T-cell (primary cell): ENCODE measurements at places on chromosomes 6 and 20.

DNA sequence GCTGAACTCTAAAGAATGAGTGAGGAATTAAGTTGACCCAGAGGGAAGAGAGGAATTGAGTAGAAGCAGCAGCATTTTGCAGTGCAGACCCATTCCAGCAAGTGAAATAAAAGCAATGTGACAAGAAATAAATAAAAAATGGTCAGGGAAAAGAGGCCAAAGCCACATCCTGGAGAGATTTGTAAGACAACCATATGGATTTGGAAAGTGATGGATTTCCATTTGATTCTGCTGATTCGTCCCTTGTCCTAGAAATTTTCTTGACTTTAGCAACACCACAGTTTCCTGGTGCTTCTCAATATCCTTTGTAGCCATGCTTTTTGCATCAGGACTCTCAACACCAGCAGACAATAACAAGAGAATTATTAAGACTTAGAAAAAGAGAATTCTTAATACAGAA lies 29.8 kb downstream of the ANKEF1 start:
- DNase-seq = no peak

DNA sequence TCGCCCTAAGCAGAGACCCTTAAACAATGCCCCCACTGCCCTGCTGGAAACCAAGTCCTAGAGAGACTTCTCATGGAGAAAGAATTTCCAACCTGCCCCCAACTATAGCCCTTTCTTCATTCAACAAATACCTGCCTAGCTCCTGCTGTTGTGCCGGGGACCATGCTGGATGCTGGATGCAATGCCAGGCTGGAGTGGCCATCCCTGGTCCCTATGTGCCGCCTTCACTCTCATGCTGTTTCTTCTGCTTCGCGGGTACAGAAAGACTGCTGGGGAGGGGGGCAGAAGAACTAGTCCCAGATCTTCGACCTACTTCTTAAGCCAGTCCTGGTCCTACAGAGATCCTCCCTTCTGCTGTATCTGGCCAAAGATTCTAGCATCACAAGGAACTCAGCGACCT lies 3.4 kb downstream of the MDGA1 start:
- no peak for DNase-seq

DNA sequence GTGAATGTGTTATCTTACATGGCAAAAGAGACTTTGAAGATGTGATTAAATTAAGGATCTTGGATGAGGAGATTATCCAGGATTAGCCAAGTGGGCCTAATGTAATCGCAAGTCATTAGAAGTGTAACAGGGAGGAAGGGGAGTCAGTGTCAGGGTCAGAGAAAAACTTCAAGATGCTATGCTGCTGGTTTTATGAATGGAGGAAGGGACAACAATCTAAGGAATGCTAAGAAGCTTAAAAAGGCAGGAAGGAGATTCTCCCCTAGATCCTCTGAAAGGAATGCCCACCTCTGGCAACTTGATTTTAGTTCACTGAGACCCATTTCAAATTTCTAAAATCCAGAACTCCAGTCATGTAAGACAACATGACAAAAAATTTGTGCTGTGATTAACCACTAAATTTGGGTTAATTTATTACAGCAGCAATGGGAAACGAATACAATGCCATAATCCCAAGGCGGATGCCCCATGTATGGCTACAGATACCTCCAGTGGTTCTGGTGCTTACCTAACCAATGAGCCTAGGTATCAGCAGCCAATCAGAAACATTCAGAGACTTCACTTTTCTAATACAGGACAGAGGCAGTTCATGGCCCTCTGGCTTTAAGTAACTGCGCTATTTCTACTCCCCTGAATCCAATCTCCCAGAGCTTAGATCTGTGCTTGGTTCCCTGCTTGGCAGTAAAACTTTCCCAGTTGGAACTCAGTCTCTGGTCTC lies 3.6 kb upstream of the TAAR8 start:
- no peak for DNase-seq

GRCh38 chr6:29631209-29631810 lies 1.7 kb downstream of the GABBR1 start:
- DNase-seq = no peak

DNA sequence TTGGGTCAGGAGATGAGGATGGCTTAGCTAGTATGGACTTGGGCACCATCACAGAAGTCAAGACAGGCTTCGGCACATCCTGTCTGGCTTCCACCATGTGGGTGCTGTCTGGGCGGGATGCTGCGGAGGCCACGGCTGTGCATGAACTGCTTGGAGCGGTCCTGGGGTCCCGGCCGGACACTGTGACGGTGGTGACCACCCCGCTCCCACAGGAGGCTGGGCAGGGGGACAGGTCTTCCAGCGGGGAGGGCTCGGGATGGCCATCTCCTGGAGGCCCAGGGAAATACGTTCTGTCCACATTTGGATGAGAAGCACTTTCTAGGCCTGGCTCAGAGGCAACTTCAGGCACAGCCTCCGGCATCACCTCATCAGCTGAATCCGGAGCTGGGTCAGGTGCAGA lies 32.1 kb upstream of the TCFL5 start:
- no peak for DNase-seq

DNA sequence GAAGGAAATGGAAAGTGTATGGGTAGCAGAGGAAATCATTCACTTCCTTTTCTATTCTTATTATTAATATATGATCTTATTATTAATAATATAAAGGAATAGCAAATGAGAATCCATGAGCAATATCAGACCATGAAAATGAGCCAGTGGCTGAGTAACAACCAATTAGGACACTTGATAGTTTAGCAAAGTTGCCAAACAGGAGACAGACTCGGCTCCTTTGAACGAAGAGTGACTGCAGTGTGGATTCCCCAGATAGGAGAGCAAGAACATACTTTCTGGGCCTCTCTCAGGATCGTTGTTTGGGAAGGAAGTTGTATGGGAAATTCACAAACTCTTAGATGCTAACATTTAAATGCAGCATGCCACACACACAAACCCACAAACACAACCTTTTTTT lies 222.0 kb downstream of the KHDC1L start:
- DNase-seq = no peak

DNA sequence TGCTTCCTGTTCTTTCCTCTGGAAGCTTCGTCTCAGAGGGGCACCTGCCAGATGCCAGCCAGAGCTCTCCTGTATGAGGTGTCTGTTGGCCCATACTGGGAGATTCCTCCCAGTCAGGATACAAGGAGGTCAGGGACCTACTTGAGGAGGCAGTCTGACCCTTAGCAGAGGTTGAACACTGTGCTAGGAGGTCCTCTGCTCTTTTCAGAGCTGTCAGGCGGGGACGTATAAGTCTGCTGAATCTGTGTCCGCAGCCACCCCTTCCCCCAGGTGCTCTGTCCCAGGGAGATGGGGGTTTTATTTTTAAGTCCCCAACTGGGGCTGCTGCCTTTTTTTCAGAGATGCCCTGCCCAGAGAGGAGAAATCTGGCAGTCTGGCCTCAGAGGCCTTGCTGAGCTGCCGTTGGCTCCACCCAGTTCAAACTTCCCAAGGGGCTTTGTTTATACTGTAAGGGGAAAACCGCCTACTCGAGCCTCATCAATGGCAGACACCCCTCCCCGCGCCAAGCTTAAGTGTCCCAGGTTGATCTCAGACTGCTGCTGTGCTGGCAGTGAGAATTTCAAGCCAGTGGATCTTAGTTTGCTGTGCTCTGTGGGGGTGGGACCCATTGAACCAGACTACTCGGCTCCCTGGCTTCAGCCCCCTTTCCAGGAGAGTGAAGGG lies 326.7 kb downstream of the BCKDHB start:
- DNase-seq = no peak

- DNase-seq = no peak
These were observed 19.4 kb downstream of the TGM2 start for GRCh38 chr20:38145729-38146075.

DNA sequence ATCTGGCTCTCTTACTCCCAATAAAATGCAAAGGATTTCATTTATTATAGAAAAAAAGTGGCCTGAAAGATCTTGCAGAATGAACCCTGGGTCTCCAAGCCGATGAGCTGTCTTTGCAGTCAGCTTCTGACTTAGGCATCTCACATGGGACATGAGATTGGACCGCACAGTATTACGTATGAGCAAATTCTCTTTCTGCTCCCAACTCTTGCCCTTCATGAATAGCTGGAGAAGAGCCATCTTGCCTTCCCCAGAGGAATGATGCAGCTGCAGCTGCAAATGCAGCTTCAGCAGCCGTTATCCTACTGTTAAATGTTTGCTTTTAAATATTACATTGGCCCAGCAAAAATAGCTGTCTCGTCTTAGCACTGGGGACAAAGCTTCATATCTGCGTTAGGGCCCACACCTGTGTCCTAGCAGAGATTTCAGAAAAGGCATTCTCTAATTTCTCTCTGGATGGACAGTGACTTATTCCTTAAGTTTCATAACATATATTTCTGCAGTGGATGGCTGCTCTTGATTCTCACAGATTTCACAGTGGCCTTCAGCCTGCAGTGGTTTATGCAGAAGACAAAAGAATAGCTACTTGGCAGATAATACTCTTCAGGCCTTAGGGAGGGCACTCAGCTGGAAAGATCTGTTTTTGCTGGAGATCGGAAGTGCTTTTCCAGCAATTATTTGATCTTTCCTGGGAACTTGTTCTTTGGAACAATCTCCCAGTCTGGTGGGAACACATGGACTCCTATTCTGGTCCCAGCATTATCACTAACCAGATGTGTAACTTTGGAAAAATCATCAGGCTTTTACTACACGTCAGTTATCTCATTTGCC lies 129.2 kb downstream of the FYN start:
- no peak for DNase-seq

GRCh38 chr20:48236000-48236970 lies 451.0 kb upstream of the SULF2 start:
- no peak for DNase-seq
